ENCODE measurements at places on chromosomes 1 and 21.

- DNase-seq: no peak
These were observed 29.3 kb downstream of the ASTN1 start for GRCh38 chr1:177135250-177135649.

- DNase-seq: no peak
These were observed 55.6 kb downstream of the ZNF281 start for GRCh38 chr1:200354243-200354642.

DNA sequence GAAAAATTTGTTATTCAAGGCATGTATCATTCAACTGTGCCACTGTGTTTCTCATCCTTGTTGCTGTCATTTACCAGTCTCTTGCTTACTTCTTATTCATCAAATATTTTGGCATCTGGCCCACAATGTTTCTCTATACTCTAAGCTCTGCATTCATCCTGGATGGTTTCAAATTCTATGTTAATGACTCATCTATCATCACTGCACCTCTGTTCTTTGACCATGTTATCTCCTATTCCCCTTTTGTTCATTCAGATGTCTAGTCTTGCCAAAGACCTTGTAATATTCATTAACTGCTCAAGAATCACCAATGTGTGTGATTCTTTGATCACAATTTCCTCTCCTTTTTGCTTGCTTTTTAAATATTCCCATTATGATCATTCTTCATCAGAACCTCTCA lies 54.6 kb upstream of the PRKACB start:
- peak; percentile 38 for DNase-seq

- peak; percentile 74 for DNase-seq
These were observed 72.5 kb downstream of the RPS6KC1 start for GRCh38 chr1:213123536-213123935.

DNA sequence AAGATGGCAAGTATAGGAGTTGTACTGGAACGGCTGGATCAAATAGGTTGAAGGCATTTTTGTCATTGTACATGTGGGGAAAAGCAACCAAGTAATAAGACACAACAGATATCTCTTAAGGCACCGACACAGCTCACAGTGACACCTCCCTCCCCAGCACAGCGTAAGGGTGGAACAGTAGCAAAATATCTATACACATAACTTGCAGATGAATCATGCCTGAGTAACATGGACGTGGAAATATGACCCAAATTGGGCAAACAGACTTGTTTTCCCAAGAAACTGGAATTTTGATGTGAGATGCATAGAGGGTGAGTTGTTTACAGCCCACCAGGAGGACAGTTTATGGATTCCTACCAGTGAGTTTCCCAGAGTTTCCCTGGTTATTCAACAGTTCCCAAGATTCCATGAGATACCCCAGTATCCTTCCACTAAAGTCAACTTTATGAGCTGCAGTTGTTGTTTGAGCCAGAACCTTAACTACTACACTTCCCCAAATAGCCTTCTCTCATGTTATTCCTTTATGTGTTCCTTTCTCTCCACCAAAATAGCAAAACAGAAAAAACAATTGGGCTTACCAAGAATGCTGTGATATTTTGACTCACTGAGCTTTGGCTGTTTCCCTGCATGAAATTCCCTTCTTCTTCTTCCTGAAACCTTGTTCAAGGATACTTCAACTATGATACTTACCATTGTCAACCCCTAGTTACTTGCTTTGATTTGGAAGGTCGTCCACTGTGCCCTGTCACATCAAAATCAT lies 7.1 kb upstream of the DR1 start:
- peak; percentile 85 for DNase-seq

- DNase-seq: no peak
These were observed 21.1 kb downstream of the HUNK start for GRCh38 chr21:31893851-31894415.

GRCh38 chr1:182460550-182460951 lies 10.6 kb downstream of the RGSL1 start:
- no peak for DNase-seq

DNA sequence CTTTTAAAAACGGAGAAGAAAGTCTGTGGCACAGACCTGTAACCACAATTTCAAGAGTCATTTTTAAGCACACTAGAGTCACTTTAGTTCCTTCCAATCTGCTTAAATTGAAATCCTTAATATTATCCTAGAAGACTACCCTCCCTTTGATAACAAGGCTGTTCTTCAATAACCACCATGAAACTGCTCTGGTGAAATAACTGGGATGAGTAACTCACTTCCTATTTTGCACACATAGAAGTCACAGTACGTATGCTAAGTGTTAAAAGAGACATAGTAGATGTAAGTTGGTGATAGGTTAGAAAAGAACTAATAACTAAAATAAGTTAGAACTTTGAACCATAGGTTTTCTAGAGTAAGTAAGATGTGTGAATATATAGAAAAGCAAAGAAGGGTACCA lies 107.8 kb downstream of the NME7 start:
- DNase-seq: no peak

DNA sequence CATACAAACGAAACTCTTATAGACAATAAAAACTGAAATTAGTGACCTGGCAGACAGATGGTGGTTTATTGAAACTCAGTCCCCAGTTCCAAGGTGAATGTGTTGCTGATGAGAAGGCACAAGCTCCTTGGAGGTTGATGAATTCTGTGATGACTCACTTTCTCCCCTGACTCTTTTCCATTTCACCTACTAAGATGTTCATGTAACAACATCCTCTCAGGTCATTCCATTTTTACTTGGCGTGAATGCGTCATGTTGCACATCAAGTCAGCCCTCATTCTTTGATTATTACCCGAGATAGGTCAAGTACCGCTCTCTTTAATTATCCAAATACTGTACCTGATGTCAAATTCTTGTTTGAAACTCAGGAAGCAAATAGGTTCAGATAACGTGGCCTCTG lies 10.1 kb upstream of the IL10RB start:
- DNase-seq: no peak

GRCh38 chr1:88111816-88112215 lies 572.3 kb upstream of the PKN2 start:
- no peak for DNase-seq

DNA sequence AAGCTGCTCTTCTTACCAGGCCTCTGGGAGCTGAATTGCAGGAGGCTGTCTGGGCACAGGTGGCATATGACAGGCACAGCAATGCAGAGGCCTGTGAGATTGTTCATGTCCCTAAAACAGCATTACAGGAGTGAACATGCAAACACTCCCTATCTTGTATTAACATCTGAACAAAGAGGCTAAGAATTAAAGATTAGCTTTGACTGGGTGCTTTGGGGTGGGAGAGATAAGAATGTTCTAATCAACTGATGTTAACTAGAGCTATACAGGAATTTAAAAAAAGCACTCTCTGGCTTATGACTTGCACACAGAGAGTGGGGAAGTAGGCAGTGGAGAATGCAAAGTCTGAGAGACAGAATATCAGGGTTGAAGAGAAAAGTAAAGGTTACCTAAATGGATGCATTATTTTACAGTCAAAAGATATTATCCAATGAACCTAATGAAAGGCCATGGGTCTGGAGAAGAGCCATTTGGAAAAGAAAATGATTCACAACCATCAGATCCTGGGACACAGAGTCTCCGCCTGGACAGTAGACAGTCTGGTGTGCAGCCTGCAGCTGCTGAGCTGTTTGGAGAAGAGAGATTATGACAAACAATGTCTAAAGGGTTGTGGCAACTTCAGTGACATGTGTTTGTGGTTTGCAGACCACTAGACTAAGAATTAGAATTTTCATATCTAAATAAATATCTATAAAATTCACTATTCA lies 20.2 kb downstream of the DPT start:
- no peak for DNase-seq

Data from astrocyte of the spinal cord (primary cell).